ENCODE measurements at places on chromosomes 16 and 17. TPM values are rescaled to one million over a fixed set of nuclear protein-coding genes. Genes with fewer than 3 reads are reported as not detected.

GRCh38 chr16:73558219-73558618, 510.3 kb upstream of the ZFHX3 start:
- no peaks in the 10 kb centered on the region for H3K36me3 ChIP-seq
- no peak for DNase-seq
- H3K27ac ChIP-seq, result no peak overlapping the region

The CASKIN1 gene
- total RNA-seq, result 0.08 TPM

DNA sequence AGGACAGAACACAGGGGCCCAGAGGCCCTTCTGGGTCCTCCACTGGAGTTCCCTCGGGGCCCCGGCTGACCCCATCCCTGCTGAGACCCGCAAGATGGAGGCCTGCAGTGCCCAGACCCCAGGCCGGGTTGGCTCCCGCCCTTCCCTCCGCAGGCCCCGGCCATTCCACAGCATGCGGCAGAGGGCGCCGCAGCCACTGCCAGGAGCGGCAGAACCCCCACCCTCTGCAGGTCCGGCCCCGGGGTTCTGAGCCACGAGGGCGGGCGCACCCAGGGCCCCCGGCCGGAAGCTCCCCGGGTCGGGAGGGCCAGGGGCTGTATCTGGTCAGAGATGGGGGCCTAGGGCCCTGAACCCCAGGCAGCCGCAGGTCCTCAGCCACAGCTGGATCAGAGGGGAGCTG, 2.4 kb upstream of the PERCC1 start:
- no peaks in the 10 kb centered on the region for H3K36me3 ChIP-seq
- no peak for DNase-seq
- H3K27me3 ChIP-seq, result no peaks in the 10 kb centered on the region
- H3K4me1 ChIP-seq, result no peaks in the 10 kb centered on the region
- no peak overlapping the region for H3K4me3 ChIP-seq
- no peak overlapping the region for H3K27ac ChIP-seq

GRCh38 chr16:15502041-15502725, 67.8 kb downstream of the BMERB1 start:
- DNase-seq, result no peak
- H3K4me1 ChIP-seq, result no peaks in the 10 kb centered on the region
- no peaks in the 10 kb centered on the region for H3K27me3 ChIP-seq
- H3K27ac ChIP-seq, result no peak overlapping the region
- H3K36me3 ChIP-seq, result no peaks in the 10 kb centered on the region

DNA sequence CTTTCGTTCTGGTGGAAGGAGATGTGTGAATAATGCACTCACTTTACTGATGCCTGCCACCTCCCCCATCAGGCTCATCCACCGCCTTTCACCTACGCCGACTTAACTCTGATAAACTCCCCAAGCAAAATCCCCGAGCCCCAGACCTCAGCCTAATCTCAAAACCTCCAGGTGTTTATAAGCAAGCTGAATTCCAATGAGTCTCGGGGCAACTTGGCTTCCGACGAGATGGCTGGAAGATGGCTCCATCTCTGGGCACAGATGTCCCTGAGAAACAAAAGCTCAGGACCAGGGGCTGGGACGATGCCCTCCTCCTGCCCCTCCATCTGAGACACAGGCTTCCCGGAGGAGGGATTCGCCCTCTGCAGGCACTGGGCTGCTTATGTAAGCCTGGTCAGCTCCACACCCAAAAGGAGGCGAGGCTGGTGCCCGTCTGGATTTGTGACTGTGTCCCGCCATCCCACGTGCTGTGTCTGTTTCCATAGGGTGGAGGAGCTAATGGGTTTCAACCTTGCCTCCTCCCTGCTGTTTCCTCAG, 386.4 kb upstream of the TNRC6C start:
- H3K36me3 ChIP-seq, result no peaks in the 10 kb centered on the region
- DNase-seq, result no peak
- peaks cover 4% of the 10 kb centered on the region for H3K27me3 ChIP-seq
- H3K4me3 ChIP-seq, result peak overlapping the region; percentile 70

DNA sequence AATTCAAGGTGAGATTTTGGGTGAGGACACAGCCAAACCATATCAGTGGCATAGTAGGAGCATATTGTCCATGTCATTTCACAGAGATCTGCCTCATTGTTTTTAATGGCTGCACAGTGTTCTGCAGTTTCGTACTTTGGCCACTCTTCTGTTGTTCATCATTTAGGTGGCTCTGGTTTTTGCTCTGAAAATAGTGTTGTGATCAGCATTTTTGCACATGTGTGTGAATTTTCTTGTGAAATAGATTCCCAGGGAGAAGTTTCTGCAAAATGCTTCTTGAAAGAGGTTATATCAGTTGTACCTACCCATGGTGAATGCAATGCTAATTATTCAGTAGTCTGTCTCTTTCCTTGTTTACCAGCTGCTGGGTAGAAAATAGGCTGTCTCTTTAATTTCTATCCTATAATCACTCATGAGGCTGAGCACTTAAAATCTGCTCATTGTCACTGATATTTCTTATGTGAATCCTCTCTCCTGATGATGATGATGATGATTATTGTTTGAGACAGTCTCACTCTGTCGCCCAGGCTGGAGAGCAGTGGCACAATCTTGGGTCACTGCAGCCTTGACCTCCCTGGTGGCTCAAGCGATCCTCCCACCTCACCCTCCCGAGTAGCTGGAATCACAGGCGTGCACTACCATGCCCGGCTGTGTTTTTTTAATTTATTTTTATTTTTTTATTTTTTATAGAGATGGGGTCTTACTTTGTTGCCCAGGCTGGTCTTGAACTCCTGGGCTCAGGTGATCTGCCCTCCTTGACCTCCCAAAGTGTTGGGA, 10.5 kb downstream of the LCMT1 start:
- H3K36me3 ChIP-seq, result no peaks in the 10 kb centered on the region
- H3K4me1 ChIP-seq, result peaks cover 28% of the 10 kb centered on the region
- no peak overlapping the region for H3K4me3 ChIP-seq

DNA sequence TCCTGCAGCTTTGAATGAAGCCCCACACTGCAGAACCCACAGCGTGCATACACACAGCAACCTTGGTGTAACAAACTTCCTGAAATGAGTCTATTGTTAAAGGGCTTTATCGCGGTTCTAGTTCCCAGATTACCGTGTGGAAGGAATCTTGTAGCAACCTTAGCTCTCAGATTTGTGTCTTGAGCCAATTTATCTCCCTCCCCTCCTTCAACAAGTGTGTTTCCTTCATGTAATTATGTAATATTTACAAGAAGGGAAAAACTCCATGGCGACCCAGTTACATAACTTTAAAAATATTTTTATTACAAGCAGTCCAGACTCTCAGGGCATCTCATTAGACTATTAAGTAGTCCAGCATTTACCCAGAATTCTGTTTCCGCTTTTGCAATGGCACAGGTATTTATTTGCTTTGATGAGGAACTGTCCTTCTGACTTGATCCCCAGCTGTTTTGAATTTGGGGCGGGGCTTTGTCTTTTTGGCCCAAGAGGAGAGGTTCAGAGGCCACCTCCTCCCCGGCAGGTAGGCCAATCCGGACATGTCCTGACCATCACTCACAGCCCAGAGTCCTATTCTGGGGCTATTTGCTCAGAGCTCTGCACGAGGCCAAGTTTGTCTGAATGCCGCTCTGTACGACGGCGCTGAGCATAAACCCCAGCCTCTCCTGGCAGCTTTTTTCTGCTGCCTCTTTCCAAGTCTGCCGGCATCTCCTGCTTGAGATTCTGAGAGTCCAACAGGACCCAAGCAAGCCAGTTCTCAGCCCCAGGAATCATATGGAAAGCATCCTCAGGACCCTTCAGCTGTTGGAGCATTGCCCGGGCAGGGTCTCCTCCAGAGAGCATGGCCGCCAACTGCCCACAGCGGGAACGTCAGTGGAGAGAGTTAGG, 35.6 kb downstream of the CLEC16A start:
- H3K36me3 ChIP-seq, result peaks cover 11% of the 10 kb centered on the region
- DNase-seq, result no peak
- H3K27me3 ChIP-seq, result no peaks in the 10 kb centered on the region
- no peak overlapping the region for H3K27ac ChIP-seq
- no peak overlapping the region for H3K4me3 ChIP-seq
- H3K4me1 ChIP-seq, result peaks cover 3% of the 10 kb centered on the region

DNA sequence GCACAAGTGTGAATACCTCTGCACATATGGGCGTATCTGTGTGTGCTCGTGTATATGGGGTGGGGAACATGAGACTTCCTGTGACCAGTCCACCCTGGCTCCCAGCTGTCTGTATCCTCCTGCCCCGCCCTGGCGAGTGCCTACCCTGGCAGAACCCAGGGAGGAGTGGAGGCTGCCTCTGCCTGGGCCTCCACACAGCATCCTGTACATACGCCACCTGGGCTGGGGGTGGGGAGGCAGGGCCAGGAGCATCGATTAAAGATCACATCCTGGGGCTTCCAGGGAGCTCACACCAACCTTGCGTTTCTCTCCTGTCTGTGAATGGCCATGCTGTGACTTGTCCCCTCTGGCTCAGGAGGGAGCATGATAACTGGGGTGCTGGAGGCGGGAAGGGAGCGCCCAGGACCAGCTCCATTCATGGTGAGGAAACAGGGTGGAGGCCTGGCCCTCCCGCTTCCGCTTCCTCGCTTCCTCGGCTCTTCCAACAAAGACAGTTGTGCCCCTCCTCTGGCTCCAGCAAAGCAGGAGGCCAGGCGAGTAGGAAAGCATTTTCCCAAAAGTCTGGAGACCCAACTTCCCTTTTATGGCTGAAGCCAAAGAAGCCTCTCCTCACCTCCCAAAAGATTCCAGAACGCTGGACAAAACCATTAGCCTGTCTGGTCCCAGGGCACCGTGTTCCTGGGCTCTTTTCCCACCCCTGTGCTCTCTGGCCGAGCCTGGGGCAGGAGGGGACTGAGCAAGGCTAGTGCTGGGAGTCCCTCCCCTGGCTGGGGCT, 22.9 kb downstream of the ADAM11 start:
- no peaks in the 10 kb centered on the region for H3K36me3 ChIP-seq
- H3K4me3 ChIP-seq, result no peak overlapping the region
- H3K4me1 ChIP-seq, result no peaks in the 10 kb centered on the region
- no peak overlapping the region for H3K27ac ChIP-seq

The KCNH6 gene
- total RNA-seq, result not detected

DNA sequence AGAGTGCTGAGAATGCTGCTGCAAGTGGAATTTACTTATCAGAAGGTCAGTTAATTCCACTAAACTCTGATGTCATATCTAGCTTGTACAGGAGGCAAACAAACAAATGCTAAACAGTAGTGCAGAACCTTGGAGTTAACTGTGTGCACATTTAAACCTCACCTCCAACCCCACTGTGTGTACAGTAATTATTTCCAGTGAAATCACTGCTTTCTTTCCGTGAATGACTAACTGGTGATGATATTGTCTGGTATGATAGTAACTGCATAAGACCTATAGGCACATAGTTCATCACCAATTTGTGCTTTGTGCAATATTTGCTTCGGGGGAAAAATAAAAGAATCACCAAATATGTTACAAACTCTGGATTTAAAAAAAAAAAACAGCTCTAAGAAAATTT, 492.5 kb upstream of the HSBP1 start:
- H3K4me3 ChIP-seq, result no peak overlapping the region
- H3K36me3 ChIP-seq, result no peaks in the 10 kb centered on the region
- H3K4me1 ChIP-seq, result no peaks in the 10 kb centered on the region
- H3K27me3 ChIP-seq, result peaks cover 5% of the 10 kb centered on the region
- H3K27ac ChIP-seq, result no peak overlapping the region

DNA sequence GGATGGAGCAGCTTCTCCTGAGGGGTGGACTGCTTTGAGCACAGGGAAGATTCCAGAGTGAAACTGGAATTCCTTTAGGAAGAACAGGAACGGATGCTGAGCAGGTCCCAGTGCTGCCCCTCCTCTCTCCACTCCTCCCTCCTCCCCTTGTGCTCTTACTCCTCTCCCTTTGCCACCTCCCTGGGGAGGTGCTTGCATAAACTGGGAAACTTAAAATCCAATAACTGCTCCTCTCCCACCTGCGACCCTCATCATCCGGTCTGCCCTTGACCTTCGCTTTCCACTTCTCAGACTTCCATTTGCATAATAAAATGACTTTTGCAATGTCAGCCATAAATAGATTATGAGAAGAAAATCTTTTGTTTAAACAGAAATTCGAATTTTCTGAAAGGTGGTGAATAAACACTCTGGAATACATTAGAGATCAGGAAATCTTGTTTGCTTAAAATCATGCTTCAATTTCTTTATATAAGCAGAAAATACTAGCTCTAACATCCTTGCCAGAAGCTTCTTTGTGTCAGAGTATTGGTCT, 23.7 kb downstream of the HSBP1 start:
- H3K4me1 ChIP-seq, result no peaks in the 10 kb centered on the region
- no peak for DNase-seq
- H3K27ac ChIP-seq, result no peak overlapping the region

DNA sequence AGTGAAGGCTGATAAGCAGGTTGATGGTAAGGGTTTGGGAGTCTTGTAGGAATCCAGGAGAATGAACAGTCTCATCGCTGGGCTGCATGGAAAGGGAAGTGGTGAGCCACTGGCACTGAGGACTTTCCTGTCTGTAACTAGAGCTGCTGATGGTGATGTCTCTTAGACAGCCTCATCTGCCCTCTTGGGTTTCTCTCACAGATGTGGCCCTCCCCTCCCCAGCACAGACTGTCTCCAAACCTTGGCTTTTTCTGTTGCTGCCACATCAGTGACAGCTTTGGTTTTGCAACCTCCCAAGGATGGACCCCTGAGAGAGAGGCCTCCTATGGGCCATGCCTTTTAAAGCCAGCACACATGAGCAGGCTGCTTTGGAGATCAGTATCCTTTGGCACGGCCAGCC, 16.9 kb downstream of the PLCG2 start:
- no peak for DNase-seq
- H3K27me3 ChIP-seq, result no peaks in the 10 kb centered on the region

The TBC1D3K gene
- total RNA-seq, result not detected

GRCh38 chr17:31400481-31400950, 9.0 kb downstream of the RAB11FIP4 start:
- no peaks in the 10 kb centered on the region for H3K4me1 ChIP-seq
- H3K36me3 ChIP-seq, result no peaks in the 10 kb centered on the region
- peaks cover 15% of the 10 kb centered on the region for H3K27me3 ChIP-seq
- no peak overlapping the region for H3K27ac ChIP-seq
- H3K4me3 ChIP-seq, result no peak overlapping the region

DNA sequence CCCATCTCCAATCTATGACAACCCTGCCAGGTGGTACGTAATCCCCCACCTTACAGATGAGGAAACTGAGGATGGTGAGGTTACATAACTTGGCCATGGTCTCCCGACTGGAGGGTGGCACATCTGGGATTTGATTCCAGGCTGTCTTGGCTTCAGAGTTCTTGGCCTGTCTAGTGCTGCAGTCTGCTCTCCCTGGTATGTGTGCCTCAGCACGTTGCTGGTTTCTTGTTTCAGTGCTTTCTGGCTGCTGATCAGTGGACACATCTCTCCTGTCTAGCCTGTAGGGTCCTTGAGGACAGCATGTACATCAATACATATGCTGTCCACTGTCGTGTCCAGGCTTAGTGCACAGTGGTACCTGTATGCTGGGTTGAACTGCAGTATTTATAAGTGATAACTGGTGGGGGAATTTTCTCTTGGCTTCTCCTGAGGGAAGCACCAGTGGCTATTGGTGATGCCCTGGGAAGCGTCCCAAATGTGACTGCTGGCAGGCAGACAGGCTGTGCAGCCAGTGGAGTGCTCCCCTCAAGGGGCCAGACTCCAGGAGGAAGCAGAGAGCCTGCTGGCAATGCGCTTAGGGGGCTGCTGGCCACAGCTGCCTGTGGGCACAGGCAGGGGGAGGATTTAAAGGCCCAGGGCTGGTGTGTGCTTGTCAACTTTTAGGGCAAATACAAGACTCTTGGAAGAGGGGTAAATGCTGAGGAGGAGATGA, 14.4 kb downstream of the CTRL start:
- H3K27me3 ChIP-seq, result no peaks in the 10 kb centered on the region
- no peak overlapping the region for H3K4me3 ChIP-seq
- no peaks in the 10 kb centered on the region for H3K36me3 ChIP-seq
- DNase-seq, result no peak

The ESRP2 gene
- total RNA-seq, result 0.22 TPM
